ENCODE measurements at places on chromosomes 2 and 18.

DNA sequence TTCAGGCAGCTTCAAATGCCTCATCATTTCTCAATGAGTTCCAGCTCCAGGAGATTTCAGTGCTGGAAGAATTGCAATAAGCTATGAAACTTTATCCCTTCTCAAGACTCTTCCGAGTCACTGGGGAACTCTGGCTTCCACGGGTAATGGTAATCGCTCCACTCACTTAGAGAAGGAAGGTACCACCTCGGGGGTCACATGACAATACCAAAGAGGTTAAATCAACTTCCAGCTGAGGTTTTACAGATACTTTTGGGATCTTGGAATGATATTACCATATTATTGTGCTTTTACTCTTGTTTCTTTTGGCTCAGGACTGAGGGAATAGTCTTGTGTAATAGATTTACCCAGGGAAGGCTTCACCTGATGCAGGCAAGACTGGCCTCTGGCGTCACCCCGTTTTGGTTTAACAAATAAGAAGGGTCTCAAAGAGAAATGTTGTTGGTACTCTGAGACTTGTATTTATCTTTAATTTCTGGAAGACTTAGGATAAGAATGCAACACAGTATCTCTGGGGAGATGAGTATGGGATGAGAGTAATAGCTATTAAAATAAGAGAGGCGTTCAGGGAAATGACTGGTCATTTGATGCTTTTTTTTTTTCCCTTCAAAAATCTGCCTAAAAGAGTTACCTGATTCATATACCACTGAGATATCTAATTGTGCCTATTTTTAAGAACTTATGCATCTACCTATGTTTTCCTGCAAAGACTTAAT lies 316.9 kb upstream of the ZEB2 start:
- H3K4me3 ChIP-seq = no peak overlapping the region
- no peak for DNase-seq
- H3K27ac ChIP-seq = no peak overlapping the region
- no peaks in the 10 kb centered on the region for H3K36me3 ChIP-seq
- peaks cover 8% of the 10 kb centered on the region for H3K27me3 ChIP-seq
- no peaks in the 10 kb centered on the region for H3K4me1 ChIP-seq

DNA sequence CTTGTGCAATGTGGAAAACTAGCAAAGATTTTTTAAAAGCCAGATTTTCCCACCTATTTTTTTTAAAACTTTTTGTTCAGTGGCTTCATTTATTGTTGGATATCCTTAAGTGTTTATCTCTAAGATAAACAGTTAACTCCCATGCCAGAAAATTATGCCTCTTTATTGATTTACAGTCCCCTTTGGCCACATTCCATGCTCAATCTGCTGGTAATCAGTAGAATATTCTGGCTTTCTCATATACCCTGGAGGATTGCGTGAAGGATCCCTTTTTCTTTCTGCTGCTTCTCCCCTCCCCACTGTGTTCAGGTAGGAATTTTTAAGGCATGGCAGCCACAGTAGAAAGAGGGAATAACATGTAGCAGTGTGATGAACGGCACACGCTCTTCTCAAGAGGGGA lies 2.6 kb downstream of the GRHL1 start:
- DNase-seq = no peak
- peaks cover 49% of the 10 kb centered on the region for H3K27me3 ChIP-seq
- H3K27ac ChIP-seq = no peak overlapping the region
- no peak overlapping the region for H3K4me3 ChIP-seq

- peaks cover 3% of the 10 kb centered on the region for H3K36me3 ChIP-seq
- no peak overlapping the region for H3K4me3 ChIP-seq
- no peak for DNase-seq
- no peak overlapping the region for H3K27ac ChIP-seq
- H3K27me3 ChIP-seq = no peaks in the 10 kb centered on the region
- H3K4me1 ChIP-seq = no peaks in the 10 kb centered on the region
Measured at GRCh38 chr2:148517296-148517695, 127.3 kb upstream of the EPC2 start.

GRCh38 chr2:119476301-119477112 lies 44.9 kb downstream of the TMEM37 start:
- H3K27me3 ChIP-seq = peaks cover 36% of the 10 kb centered on the region
- no peak for DNase-seq
- H3K36me3 ChIP-seq = peaks cover 5% of the 10 kb centered on the region
- no peak overlapping the region for H3K4me3 ChIP-seq

GRCh38 chr2:102005989-102006885 lies 14.5 kb downstream of the IL1R2 start:
- H3K4me1 ChIP-seq = peaks cover 11% of the 10 kb centered on the region
- H3K27me3 ChIP-seq = no peaks in the 10 kb centered on the region
- no peaks in the 10 kb centered on the region for H3K36me3 ChIP-seq
- DNase-seq = no peak

GRCh38 chr2:157620956-157621355 lies 7.7 kb downstream of the ACVR1C start:
- H3K27me3 ChIP-seq = peaks cover 67% of the 10 kb centered on the region
- DNase-seq = no peak
- H3K36me3 ChIP-seq = no peaks in the 10 kb centered on the region

DNA sequence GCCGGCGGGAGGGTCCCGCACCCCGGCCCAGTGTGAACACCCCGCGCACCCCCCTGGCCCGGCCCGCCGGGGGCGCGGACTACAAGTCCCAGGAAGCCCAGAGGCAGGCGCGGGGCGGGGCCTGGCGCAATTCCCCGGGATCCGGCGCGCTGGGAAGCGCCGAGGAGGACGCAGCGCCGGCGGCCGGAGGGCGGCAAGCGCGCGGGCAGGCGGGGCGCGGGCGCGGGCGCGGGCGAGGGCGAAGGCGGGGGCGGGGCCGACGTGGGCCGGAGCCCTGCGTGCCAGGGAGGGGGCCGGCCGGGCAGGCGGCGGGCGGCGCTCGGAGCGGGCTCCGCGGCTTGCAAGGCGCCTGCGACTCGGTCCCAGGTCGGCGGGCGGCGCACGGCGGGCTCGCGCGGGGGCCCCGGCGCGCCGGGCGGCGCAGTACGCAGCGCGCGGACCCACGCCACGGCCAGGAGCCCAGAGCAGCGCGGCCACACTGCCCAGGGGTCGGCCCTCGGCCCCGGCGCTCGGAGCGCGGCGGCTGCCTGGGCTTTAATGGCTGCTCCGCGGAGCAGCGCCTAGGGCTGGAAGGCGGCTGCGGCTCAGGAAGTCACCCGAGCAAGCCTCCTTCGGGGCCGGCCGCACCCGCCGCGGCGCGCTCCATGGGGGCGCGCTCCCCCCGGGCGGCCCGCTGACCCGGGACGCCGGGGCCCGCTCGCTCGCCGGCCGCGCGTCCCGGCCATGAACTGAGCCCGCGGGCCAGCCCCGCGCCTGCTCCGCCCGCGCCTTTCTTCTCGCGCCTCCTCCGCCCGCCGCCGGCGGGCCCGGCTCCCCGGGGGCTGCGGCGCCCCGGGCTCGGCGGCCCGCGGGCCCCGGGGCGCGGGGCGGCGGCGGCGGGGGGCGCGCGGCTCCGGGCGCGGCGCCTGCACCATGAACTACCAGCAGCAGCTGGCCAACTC lies at the start of gene AGAP1:
AGAP1 (plus strand) TSS at position 269 of the 941 bp plus-strand sequence.
- H3K4me1 ChIP-seq = peaks cover 22% of the 10 kb centered on the region
- no peak for DNase-seq
- peak within 1 kb of the TSS; percentile 56 for H3K27ac ChIP-seq
- H3K27me3 ChIP-seq = peaks cover 34% of the 10 kb centered on the region

GRCh38 chr18:35022426-35023001 lies 18.7 kb upstream of the MAPRE2 start:
- H3K27ac ChIP-seq = no peak overlapping the region
- H3K4me1 ChIP-seq = no peaks in the 10 kb centered on the region
- DNase-seq = no peak

- H3K4me1 ChIP-seq = no peaks in the 10 kb centered on the region
- DNase-seq = no peak
- peaks cover 9% of the 10 kb centered on the region for H3K36me3 ChIP-seq
- H3K27ac ChIP-seq = peak overlapping the region; percentile 5
Measured at GRCh38 chr2:233225230-233226068, 26.0 kb upstream of the ATG16L1 start.

DNA sequence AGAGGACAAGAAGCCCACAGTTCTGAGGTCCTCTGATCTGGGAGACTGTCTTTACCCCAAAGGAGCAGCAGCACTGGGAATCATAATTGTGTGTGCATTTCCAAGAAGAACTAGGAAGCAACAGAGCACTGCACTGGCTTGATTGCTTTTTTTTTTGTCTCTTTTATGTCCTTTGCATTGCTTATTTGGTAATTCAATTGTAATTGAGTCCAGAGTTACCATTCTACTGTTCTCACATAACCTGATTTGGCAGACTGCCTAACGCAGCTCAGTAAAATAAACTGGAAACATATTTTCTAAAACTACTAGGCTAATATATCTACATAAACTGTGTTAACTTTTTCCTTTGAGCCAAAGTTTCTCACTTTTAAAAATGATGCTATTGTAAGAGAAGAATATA lies 190.3 kb upstream of the SLC8A1 start:
- no peak overlapping the region for H3K4me3 ChIP-seq
- peaks cover under 1% of the 10 kb centered on the region for H3K36me3 ChIP-seq
- H3K27me3 ChIP-seq = no peaks in the 10 kb centered on the region
- H3K4me1 ChIP-seq = no peaks in the 10 kb centered on the region

- no peaks in the 10 kb centered on the region for H3K27me3 ChIP-seq
- no peaks in the 10 kb centered on the region for H3K4me1 ChIP-seq
- no peak for DNase-seq
- peaks cover 4% of the 10 kb centered on the region for H3K36me3 ChIP-seq
- no peak overlapping the region for H3K27ac ChIP-seq
Measured at GRCh38 chr2:199807966-199808365, 43.0 kb downstream of the FTCDNL1 start.

DNA sequence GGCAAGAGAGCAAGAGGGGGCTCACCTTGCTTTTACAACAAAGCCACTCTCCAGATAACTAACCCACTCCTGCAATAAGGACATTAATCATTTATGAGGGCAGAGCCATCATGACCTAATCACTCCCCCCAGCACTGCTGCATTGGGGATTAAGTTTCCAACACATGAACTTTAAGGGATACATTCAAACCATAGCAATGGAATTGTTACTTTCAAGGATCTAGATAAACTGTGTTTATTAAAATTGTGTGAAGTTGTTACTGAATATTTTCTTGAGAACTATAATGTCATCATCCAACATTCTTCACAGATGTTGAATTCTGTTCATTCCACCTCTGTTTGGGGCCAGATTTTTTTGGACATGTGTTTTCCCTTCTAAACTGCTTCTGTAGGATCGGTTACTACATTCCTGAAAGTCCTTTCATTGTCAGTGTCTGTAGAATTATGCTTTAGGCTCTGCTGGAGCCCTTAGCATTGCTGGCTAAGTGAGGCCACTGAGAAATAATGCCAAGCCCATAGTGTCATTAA lies 50.4 kb downstream of the SPATS2L start:
- no peaks in the 10 kb centered on the region for H3K4me1 ChIP-seq
- no peaks in the 10 kb centered on the region for H3K27me3 ChIP-seq
- DNase-seq = no peak
- H3K4me3 ChIP-seq = no peak overlapping the region

GRCh38 chr2:120265006-120265405 lies 12.4 kb downstream of the RALB start:
- peaks cover 18% of the 10 kb centered on the region for H3K4me1 ChIP-seq
- H3K27me3 ChIP-seq = no peaks in the 10 kb centered on the region
- no peaks in the 10 kb centered on the region for H3K36me3 ChIP-seq
- H3K4me3 ChIP-seq = no peak overlapping the region
- no peak for DNase-seq

GRCh38 chr2:12741380-12741779 lies 24.6 kb downstream of the TRIB2 start:
- DNase-seq = no peak
- no peak overlapping the region for H3K4me3 ChIP-seq

DNA sequence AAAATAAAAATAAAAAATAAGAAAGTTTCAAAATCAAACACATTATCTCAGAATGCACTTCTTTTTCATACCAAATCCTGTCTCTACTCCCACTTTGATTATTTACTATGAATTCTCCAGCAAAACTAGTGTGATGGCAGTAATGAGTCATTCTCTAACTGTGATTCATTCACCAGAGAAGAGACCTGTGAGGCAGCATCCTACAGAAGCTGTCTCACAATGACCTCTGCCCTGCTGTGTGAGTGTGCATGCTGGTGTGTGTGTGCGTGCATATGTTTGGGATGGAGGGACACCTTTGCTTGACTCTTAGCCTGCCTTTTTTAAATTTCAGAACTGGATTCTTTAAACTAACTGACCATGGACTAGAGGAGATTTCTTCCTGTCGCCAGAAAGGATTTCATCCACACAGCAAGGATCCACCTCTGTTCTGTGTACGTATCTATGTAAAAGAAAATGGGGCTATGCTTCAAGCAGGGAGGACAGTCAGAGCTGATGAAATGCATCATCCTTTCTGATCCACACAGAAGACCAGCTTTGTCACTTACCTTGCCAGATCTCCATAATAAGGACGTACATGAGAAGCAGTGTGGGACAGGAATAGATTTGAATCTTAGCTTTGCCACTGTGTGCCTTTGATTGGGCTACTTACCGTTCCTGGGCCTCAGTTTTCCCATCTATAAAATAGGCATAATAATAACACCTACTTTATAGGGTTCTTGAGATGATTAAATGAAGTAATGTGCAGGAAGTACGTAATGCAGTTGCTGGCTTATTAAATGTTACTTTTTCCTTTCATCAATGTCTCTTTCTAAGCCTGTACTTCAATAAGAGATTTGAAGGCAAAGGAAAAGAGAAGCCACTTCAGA lies 31.2 kb downstream of the STAMBP start:
- no peak overlapping the region for H3K4me3 ChIP-seq
- DNase-seq = no peak
- no peaks in the 10 kb centered on the region for H3K4me1 ChIP-seq
- H3K36me3 ChIP-seq = peaks cover 39% of the 10 kb centered on the region
- H3K27me3 ChIP-seq = no peaks in the 10 kb centered on the region

GRCh38 chr2:112995346-112995920 lies 9.8 kb upstream of the IL36A start:
- peak overlapping the region; percentile 74 for H3K27ac ChIP-seq
- H3K4me3 ChIP-seq = peak overlapping the region; percentile 67
- peaks cover 22% of the 10 kb centered on the region for H3K27me3 ChIP-seq
- peaks cover 23% of the 10 kb centered on the region for H3K4me1 ChIP-seq

- H3K4me1 ChIP-seq = no peaks in the 10 kb centered on the region
- H3K36me3 ChIP-seq = no peaks in the 10 kb centered on the region
- peaks cover 9% of the 10 kb centered on the region for H3K27me3 ChIP-seq
- H3K4me3 ChIP-seq = no peak overlapping the region
- H3K27ac ChIP-seq = no peak overlapping the region
Measured at GRCh38 chr2:221999166-221999565, 299.6 kb downstream of the PAX3 start.

GRCh38 chr2:149928011-149928410 lies 340.4 kb upstream of the MMADHC start:
- H3K36me3 ChIP-seq = no peaks in the 10 kb centered on the region
- H3K4me1 ChIP-seq = no peaks in the 10 kb centered on the region
- H3K4me3 ChIP-seq = no peak overlapping the region

DNA sequence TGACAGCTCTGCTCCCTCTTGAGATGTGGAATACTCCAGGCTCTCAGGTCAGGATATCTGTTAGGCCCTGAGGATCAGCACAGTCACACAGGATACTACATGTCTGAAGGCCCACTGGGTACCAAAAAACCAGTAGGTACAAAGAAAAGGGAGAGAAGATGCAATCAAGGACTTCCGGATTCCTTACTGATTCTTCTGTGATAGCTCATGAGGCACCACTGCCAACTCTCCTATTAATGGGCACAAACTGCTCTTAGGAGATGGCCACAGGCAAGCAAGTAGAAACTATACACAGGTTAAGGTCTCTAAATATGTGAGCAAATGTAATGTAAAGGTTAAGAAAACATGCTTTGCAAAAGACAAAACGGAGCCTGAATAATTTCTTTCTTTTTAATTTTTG lies 3.5 kb downstream of the TMEM127 start:
- no peaks in the 10 kb centered on the region for H3K27me3 ChIP-seq
- peaks cover 24% of the 10 kb centered on the region for H3K36me3 ChIP-seq
- peaks cover 56% of the 10 kb centered on the region for H3K4me1 ChIP-seq
- DNase-seq = no peak
